ENCODE measurements at places on chromosomes 3 and 15. TPM values are rescaled to one million over a fixed set of nuclear protein-coding genes. Genes with fewer than 3 reads are reported as not detected.

CD200R1 gene
- not detected for total RNA-seq

COL8A1 gene
- total RNA-seq = 102 TPM

DISP2 gene
- 1.2 TPM for total RNA-seq

SSUH2 gene
- total RNA-seq = not detected

HCN4 gene
- not detected for total RNA-seq

ERICH6 gene
- 0.38 TPM for total RNA-seq

COL6A5 gene
- total RNA-seq = under 0.01 TPM

VGLL3 gene
- 41.0 TPM for total RNA-seq

PLA1A gene
- 0.13 TPM for total RNA-seq

SLC12A1 gene
- total RNA-seq = not detected

SH3GL3 gene
- total RNA-seq = not detected

TYRO3 gene
- total RNA-seq = 9.2 TPM

KCNH8 gene
- total RNA-seq = not detected

TM4SF1 gene
- 503 TPM for total RNA-seq

ATP13A4 gene
- total RNA-seq = not detected

NOP10 gene
- total RNA-seq = 166 TPM

SAXO2 gene
- not detected for total RNA-seq

THBS1 gene
- total RNA-seq = 2,731 TPM

LRRC34 gene
- total RNA-seq = 5.4 TPM

ADGRG7 gene
- total RNA-seq = not detected

ALG1L2 gene
- not detected for total RNA-seq

ZPLD1 gene
- total RNA-seq = 1.1 TPM

DUOX2 gene
- total RNA-seq = not detected

SERINC4 gene
- not detected for total RNA-seq

TMEM212 gene
- not detected for total RNA-seq

LMCD1 gene
- total RNA-seq = 31.2 TPM

A4GNT gene
- total RNA-seq = not detected

GABRR3 gene
- total RNA-seq = not detected

NMNAT3 gene
- total RNA-seq = not detected

CTXN2 gene
- not detected for total RNA-seq

BTBD1 gene
- 139 TPM for total RNA-seq

STX19 gene
- not detected for total RNA-seq
